ENCODE measurements at places on chromosomes 4 and X.
A peak's percentile ranks its signal among the peaks of the same experiment; 100 is the strongest.

DNA sequence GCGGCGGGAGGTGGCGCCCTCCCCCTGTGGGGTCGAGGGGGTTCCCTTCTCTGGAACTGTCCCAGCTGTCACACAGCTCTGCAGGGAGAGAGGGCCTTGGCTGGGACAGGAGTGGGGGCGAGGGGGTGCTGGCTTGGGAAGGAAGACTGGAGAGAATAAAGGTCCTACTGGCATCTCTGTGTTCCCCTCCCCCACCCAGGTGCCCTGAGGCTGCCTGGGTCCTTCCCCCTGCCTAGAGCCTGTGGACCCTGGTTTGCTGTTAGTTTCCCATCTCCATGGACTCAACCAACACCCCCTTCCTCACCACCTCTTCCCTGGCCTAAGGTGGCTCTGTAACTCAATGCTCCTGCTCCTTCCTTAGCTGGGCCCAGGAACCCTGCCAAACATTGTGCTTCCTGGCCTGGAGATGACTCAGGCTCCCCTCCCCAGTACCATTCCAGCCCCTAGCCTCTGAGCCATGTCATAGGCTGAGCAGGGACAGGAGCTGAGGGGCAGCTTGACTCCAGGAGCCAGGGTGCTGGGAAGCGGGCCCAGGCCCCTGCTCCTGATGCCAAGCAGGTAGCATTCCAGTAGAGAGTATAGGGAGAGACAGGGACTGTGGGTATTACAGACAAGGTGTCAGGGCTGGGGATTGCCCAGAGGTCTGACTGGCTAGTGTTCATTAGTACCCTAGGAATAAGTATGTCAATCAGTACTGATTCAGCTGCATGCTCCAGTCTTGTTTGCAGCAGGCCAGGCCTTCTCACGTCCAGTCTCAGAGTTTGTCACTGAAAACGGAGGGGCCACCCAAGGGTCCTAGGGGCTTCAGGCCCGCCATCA is 100.7 kb downstream of the EFNB1 start:
- DNase-seq = no peak

DNA sequence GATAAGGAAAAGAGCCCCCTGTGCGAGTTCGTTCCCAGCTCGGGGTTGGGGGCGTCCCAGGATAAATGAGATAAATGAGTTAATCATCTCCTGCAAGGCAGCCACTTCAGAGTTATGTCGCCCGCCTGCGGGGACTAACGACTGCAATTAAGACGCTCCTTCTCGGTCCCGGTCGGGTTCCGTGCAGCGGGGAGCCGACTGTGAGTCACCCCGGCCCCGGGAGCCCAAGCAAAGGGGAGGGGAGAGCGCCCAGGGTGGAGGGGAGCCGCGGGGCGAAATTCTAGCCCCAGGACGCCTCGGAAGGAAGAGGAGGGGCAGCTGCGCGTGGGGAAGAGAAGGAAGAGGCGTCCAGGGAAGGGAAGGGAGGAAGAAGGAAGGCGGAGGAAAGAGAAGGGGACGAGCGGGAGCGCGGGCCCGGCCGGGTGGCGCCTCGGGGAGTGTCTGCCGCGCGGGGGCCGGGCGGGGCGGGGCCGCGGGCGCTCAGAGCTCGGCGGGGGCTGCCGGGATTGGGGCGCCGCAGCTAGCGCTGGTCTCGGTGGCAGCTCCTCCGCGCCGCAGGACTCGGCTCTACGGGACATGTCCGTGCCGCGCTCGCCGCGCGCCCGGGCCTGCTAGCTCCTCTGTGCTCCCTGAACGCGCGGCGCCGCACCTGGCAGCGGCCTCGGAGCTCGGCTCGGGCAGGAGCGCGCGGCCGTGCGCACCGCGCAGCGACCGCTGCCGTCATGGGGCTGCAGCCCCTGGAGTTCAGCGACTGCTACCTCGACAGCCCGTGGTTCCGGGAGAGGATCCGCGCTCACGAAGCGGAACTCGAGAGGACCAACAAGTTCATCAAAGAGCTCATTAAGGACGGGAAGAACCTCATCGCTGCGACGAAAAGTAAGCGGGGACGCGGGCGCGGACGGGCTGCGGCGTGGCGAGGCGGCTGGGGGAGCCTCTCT is at the start of gene ARHGAP10:
Gene ARHGAP10 (plus strand): TSS at position 509 of the 938 bp plus-strand sequence. CDS start 214 bp downstream, at position 723.
- DNase-seq = peak; percentile 55

- DNase-seq = no peak
Observed at GRCh38 chr4:117533501-117533900, 448.1 kb upstream of the TRAM1L1 start.

- no peak for DNase-seq
Observed at GRCh38 chr4:174041555-174042105, 241.8 kb downstream of the FBXO8 start.

DNA sequence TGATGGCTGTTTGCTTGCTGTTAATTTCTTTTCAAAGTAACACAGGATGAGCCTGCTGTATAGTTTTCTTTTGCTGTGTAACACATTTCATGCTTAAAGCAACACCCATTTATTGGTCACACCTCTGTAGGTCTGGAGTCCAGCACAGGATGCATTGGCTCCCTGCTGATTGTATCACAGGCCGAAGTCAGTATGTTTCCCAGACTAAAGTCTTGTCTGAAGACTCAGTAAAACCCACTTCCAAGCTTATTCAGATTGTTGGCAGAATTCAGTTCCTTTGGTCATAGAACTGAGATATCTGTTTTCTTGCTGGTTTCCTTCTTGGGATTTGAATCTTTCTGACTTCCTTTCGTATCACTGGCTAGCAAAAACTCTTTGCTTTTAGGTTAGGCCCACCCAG is 54.3 kb downstream of the LRP2BP start:
- no peak for DNase-seq

GRCh38 chr4:121998024-121998423 is 46.2 kb upstream of the TRPC3 start:
- DNase-seq = no peak

GRCh38 chrX:148161701-148162100 is 180.6 kb downstream of the FMR1NB start:
- no peak for DNase-seq

GRCh38 chr4:167555338-167556022 is 321.2 kb upstream of the SPOCK3 start:
- DNase-seq = no peak

GRCh38 chr4:16692046-16692445 is 206.4 kb downstream of the LDB2 start:
- no peak for DNase-seq

GRCh38 chr4:106615410-106615945 is 246.9 kb upstream of the GIMD1 start:
- DNase-seq = no peak

DNA sequence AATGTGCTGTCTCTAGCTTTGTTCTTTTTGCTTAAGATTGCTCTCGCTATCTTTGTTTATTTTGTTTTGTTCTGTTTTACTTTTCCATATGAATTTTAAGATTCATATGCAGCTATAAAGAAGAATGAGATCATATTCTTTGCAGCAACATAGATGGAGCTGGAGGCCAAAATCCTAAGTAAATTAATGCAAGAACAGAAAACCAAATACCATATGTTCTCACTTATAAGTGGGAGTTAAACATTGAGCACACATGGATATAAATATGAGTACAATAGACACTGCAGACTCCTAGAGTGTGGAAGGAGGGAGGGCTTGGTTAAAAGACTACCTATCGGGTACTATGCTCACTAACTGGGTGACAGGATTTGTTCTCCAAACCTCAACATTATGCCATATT is 237.8 kb downstream of the TRAM1L1 start:
- no peak for DNase-seq

- DNase-seq = no peak
Observed at GRCh38 chr4:139933541-139933940, 220.4 kb downstream of the MAML3 start.

- no peak for DNase-seq
Observed at GRCh38 chrX:107135049-107135964, 16.7 kb upstream of the RBM41 start.

DNA sequence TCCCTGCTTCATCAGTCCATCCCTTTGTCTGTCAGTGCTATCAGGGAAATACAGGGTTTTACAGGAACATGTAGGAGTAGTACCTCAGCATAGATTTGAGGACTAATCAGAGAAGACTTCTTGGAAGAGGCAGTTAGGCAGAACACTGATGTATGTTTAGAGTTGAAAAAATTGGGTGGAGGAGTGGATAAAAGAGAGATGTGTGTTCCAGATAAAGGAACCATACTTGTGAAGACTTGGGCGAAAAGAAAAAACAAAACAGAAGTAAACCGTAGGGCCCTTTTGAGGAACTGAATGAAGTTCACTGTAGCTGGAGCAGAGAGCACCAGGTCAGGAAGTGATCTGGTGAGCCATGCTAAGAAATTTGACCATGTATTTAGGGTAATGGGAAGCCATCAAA is 32.3 kb downstream of the AFF1 start:
- no peak for DNase-seq

All from activated CD4-positive, alpha-beta T cell treated with anti-CD3 and anti-CD28 coated beads for 24 hours (primary cell).